ENCODE measurements at places on chromosomes 6 and 20.

DNA sequence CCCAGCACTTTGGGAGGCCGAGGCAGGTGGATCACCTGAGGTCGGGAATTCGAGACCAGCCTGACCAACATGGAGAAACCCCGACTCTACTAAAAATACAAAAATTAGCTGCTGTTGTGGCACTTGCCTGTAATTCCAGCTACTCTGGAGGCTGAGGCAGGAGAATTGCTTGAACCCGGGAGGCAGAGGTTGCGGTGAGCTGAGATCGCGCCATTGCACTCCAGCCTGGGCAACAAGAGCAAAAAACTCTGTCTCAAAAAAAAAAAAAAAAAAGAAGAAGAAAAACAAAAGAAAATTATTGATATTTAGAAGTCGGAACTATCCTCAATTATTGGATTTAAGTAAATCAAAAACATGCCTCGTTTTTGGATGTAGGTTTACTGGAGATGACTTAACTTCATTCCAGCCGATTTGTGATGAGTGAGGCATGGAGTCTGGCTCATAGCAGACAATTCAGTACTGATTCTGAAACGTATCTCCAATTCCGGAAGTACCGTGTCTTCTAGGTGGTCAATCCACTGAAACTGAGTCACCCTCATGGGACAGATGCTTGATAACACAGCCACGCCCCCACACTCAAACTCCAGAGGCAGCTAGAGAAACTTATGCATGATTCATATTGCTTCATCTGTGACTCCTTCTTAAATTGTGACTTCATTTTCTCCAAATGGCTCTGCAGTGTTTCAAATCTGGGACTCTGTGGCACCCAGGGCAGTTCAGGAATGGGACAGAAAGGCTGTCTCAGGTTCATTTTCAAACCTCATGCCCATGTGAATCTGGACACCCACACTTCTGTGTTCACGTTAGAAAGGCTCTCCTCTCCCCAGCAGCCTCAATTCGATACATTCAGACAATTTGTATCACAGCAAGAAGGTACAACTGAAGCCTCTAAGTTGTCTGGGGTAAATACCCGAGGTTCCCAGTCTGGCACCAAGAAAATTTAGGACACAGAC lies 110.4 kb upstream of the ARMC2 start:
- DNase-seq = peak; percentile 98

GRCh38 chr6:89298680-89299465 lies 16.2 kb downstream of the GABRR2 start:
- DNase-seq = peak; percentile 70

DNA sequence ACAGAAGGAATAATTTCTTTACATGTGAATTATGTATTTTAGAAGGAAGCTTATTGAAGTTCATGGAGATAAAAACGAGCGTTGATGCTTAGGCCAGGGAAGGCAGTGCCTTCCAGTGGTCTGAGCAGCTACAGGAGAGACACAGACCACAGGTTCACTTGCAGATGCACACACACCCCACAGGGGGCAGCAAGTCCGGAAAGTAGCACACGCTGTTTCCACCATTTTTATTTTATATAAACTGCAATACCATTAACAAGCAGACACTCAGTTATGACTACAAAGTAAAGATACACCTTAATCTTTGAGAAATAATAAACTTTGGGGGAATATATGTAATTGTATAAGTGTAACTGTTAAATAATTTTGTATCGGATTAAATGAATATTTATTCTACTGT lies 13.5 kb upstream of the DACT2 start:
- no peak for DNase-seq

DNA sequence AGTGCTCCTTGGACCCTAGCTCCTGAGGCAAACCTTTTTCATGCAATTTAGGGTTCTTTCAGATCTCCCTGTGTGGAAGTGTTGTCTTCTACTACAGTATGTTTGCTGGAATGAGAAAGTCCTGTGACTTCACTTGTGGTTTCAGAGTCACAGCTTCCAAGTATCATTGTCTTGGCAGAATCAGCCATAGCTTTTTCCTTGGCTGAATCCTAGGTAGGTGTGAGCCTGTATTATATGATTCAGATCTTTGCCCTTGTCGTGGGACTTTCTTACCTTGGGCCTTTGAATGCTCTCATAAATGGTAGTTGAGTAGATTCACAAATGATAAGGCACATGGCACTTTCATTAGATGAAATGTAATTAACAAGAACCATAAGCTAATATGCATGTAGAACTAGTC lies 16.5 kb downstream of the CARMIL1 start:
- DNase-seq = no peak

DNA sequence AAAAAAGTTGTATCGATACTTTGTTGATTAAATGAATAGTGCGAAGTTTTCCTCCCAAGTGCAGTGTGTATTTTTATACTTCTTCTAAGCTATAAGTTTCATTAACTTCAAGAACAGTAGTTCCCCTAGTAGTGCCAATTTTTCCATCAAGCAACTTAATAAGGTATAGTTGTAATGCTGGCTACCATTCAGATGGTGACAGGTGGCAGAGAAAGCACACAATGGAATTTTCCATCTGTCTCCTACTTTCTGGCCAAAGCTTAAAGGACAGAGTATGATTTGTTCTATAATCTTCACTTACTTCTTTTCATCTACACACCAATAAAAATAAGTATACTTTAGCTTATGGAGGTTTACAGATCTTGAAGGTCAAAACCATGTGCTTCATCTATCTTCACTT lies 431.1 kb downstream of the NKAIN2 start:
- DNase-seq = no peak

DNA sequence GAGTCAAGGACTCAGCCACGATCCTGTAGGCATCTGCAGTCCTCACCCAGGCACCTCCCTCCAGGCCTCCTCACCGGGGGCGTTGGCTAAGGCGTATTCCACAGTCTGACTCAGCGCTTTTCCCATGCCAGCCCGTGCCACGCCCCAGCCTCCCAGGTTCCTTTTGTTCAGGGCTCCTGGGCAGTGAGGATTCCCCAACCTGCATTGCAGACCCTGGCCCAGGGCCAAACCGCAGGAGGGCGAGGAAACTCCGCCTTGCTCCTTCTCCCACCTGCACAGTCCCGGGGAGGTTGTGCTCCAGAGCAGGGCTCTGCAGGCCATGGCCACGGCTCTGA lies 202.8 kb upstream of the CST7 start:
- no peak for DNase-seq

- DNase-seq = no peak
Measured at GRCh38 chr6:4176907-4177306, 41.5 kb upstream of the ECI2 start.

- DNase-seq = no peak
Measured at GRCh38 chr6:35496841-35497570, at the start of gene TEAD3. Gene TEAD3, minus strand, starts transcription at chr6:35497079.

DNA sequence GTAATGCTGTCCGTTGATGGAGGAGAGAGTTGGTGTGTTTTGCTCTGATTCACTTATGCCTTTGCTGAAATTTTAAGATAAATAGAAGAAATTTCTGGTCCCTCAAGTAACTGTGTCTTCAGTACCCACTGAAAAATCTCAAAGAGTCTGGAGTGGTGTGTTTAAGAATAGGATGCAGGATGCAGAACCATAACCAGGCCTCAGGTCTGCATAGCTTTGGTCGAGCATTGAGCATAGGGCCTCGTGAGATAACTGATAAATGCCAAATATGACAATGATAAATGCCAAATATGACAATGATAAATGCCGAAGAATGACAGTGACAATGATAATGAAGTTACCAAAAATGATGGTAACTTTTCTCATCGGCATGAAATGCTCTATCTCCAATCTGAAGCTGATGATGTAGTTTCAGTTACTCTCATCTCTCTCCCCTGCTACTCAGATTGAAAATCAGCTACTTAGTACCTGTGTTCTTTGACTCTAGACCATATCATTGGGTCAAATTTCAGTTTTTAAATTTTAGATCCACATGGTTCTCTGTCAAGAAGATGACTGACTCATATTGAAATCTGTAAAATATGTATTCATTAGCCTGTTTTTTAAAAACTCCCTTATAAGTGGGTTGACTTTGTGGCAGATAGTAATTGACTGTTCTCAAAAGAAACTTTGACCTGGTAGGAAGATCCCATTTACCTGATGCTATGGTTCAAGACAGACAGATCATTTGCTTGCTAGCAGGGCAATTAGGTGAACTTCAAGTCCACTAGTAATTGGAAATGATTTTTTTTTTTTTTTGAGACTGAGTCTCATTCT lies 96.6 kb downstream of the SLC16A10 start:
- no peak for DNase-seq

- no peak for DNase-seq
Measured at GRCh38 chr6:90669420-90669819, 82.5 kb upstream of the MAP3K7 start.

GRCh38 chr6:138540468-138540867 lies 41.2 kb upstream of the NHSL1 start:
- no peak for DNase-seq

- DNase-seq = no peak
Measured at GRCh38 chr20:1891263-1892118, 3.7 kb upstream of the SIRPA start.

- DNase-seq = no peak
Measured at GRCh38 chr20:13012886-13013285, 4.1 kb downstream of the SPTLC3 start.

DNA sequence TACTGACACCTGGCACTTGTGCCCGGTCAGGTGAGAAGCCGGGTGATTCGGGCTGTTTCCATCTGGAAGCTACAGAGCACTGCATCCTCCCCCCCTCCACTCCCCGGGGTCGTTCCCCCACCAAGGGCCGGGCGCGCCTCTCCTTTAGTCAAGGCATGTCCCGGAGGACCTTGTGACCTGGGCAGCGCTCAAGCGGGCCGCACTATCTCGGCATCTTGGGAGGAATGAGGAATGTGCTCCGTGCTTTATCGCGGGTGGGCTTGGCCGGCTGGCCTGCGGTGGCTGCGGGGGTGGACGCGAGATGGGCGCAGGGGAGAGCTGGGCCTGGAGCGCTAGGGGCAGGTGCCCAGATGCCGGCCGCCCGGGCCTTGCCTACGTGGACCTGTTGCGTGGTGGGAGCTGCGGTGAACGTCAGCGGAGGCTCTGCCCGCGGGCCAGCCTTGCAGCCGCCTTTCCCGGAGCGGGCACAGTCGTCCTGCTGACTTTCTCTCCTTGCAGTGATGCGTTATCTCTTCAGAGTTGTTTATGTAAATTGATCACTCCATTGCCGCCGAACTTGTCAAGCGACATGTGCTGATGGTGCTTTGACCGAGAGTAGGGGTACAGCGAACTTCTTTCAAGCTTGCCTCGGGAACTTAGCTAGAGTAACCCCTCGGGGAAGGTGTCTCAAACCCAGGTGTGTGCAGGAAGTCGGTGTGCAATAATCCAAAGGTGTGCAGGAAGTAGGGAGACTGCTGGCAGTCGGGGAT lies 1.1 kb downstream of the LRRC1 start:
- no peak for DNase-seq

- no peak for DNase-seq
Measured at GRCh38 chr20:43459022-43459942, 1.6 kb downstream of the SRSF6 start.

DNA sequence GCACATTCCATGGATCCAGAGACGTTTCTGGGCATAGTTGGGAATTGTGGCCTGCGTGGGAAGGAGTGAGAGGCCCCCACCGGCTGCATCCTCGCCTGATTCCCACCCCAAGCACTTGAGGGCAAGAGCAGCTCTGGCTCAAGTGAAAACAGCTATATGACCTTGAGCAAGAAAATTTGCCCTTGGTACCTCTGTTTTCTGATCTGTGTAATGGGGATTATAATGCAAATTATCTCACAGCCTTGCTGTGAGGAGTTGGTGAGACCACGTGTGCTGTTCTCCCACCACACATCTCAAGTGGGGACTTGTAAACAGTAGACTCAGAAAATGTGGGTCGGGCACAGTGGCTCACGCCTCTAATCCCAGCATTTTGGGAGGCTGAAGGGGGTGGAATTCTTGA lies 602 bp downstream of the TGM6 start:
- no peak for DNase-seq

DNA sequence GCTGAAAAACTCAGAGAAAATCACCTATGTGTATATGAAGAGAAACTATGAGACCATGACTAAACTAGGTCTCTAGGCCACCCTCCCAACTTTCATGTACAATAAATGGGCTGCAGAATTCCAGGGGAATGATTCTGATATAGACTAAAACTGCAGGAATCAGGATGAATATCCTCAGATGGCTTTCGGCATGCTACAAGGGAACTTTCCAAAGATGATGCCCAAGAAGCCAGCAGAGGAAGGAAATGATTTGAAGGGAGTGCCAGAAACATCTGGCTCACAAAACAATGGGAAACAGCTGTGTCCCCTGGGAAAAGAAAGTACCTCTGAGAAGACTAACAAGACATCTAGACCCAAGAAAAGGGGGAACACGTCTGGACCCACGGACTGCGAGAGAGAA lies 41.1 kb downstream of the PLN start:
- no peak for DNase-seq

- DNase-seq = no peak
Measured at GRCh38 chr6:75499640-75500039, 6.0 kb upstream of the FILIP1 start.

DNA sequence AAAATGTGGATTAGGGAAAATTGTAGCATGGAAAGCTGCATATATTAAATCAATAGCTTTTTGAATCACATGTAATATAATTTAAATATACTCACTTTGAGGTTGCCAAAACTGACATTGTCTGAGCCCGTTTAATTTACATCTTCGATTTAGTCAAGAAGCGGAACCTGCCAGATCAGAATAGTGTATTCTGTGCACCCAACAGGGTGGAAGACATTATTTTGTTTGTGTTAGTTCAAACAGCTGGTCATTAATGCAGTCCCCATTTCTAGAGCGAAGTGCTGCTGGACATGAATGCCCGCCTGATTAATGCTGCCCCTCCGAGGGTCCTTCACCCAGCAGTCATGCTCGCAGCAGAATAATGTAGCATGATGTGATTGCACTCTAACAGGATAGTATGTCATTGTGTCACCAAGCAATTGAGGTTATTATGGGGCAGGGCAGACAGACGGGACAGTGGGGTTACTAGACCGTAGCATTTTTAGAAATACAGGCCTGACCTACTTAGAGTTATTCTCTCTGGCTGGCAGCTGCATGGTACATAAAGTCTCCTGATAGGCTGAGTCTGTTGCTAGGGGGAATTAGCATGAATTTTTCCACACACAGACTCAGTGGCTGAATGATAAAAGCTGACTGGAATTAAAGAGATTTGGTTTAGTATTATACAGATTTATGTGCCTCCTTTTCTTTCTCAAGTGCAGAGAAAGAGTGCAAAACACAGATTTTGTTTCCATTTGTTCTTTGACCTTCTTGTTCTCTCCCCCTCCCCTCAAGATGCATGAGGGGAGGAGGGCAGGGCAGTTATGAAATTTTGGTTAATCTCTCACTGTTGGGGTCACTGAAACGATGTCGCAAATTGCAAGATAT lies 147.1 kb downstream of the PRL start:
- DNase-seq = no peak

DNA sequence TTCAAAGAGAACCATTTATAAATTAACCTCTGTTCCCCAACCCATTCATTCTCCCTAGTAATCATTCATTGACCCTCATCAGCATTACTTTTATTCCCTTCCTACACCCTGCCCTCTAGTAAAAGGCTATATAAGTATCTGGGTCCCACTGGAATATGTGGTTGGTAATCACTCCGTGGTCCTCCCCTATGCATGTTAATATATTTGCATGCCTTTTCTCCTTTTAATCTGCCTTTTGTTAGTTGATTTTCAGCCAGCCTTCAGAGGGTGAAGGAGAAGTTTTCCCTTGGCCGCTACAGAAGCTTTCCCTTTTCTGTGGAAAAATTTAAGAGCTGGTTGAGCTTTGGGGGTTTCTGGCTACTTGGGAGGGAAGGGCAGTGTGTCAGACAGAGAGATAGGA lies 585.6 kb downstream of the UTRN start:
- no peak for DNase-seq

GRCh38 chr6:23174781-23175361 lies 605.5 kb downstream of the HDGFL1 start:
- DNase-seq = peak; percentile 95

Data from HS-5 (cell line).